ENCODE measurements at places on chromosomes 1 and 21.

DNA sequence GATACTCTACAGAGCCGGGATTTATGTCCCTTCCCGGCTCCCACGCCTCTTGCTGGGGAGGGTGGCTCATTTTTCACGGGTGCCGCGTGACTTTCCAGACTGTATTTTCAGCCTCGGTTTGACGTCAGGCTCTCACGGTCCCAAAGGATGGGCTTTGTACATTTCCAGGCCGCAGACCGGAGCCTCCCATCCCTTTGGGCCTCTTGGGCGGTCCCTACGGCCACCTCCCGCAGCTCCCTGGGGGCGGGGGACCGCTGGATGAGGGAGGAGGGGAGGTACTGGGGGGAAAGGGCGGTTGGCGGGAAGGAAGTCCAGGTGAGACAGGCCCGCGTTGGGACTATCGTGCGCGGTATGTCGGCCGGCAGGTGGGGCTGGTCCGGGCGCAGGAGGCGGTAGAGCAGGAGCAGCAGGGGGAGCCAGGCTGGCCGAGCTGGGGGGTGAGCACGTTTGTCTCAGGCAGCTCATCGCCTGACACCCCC is 17.9 kb downstream of the UBL4B start:
- DNase-seq: no peak

- no peak for DNase-seq
Observed at GRCh38 chr21:46128933-46129571, 26.3 kb downstream of the FTCD start.

DNA sequence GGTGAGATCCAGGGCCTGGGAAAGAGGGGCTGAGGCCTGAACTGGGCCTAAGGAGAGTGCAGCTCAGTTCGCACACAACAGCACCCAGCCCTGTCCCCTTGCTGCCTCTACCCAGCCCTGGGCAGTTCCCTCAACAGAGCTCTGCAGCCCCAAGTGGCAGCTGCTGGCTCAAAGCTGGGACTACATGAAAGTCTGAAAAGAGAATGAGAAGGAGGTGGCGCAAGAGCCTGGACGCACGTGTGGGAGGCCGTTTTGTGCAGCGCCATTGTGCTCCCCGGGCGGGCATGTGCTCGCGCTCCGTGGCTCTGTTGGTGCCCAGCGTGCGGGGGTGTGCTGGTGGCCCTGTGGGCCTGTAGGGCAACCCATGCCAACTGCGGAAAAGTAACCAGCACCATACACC is 10.3 kb downstream of the GPR37L1 start:
- no peak for DNase-seq

DNA sequence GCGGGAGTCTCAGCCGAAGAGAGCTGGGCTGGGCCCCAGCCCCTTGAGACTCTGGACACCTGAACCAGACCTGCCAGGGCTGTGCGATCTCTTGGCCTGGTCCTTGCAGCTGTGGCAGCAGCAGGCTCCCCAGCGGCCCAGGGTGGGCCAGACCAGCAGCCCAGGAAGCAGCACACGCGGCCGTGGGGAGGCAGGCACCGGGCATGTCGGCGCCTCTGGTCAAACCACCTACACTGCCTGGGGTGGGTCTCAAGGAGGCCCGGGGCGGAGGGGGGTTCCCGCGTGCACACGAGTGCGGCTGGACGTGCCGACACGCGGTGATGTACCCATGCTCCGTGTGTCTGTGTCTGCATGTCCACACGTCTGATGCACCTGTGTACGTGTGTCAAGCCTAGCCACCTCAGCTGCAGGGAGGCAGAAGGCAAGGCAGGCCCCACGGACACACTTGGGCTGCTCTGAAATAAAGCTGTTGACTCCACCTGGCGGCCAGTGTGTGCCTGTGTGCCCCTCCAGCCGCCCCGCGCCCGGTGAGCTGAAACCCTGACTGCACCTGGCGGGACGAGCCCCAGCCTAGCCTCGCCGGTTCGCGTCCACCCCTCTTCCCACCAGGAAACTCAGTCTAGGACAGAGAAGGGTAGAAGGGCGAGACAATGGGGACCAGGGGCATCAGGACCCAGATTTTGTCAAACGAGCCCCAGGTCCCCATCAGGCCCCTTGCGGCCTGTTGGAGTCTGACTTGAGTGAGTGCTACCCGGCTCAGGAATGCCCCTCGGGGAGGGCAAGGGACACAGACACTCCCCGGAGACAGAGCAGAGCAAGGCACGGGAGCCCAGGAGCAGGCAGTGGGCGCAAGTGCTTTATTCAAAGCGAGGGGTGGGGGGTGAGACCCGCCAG is 11.6 kb downstream of the SCNN1D start:
- no peak for DNase-seq

Data from HS-5 (cell line).